ENCODE measurements at places on chromosomes 12 and 14. TPM values are rescaled to one million over a fixed set of nuclear protein-coding genes. Genes with fewer than 3 reads are reported as not detected.

HOXC6 gene
- total RNA-seq, result 4.5 TPM

GLIPR1L1 gene
- not detected for total RNA-seq

CLEC12A gene
- not detected for total RNA-seq

DIO2 gene
- 0.30 TPM for total RNA-seq

DAO gene
- total RNA-seq, result not detected

Data from ovary (tissue), 10 donors.